ENCODE measurements at places on chromosomes 2 and 18.

DNA sequence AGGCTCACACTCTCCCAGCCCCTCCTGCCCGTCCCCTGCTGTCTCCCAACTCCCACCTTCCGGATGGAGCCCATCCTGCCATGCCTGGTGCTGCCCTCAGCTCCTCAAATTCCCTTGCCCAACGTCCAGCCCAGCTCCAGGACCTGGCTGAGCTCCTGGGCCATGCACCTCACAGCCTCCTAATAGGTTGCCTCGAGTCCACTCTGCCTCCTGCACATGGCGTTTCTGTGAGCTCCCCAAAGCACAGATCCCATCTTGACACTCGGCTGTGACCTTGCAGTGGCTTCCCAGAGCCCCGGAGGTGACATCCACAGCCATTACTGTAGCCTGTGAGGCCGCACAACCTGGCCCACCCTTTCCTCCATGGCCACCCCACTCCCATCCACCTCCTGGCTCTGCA, 191.9 kb upstream of the SALL3 start:
- DNase-seq: no peak

- DNase-seq: no peak
Measured at GRCh38 chr2:199668645-199669044, 182.3 kb downstream of the FTCDNL1 start.

GRCh38 chr2:218021536-218022071, 18.8 kb upstream of the TNS1 start:
- no peak for DNase-seq

- no peak for DNase-seq
Measured at GRCh38 chr2:207619764-207620203, 5.4 kb downstream of the METTL21A start.

- no peak for DNase-seq
Measured at GRCh38 chr2:148992448-148992847, 46.1 kb upstream of the LYPD6B start.

DNA sequence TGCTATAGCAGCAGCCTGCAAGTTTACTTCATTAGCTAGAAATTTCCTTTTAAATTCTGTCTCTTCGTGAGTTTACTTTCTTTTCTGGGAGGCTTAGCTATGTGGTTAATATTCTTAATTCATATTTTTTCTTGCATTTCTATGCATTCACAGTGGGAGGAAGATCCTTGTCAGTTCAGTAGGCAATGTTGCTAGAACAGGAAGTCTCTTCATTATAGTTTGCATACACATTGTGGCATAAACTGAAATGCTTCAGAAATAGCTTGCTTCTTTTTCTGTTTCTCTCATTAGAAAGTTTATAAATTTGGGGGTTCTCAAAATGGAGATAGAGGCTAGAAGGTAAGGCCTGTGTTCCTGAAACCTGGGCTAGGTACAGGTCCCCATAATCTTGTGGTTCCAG, 8.1 kb upstream of the ARHGAP15 start:
- no peak for DNase-seq

DNA sequence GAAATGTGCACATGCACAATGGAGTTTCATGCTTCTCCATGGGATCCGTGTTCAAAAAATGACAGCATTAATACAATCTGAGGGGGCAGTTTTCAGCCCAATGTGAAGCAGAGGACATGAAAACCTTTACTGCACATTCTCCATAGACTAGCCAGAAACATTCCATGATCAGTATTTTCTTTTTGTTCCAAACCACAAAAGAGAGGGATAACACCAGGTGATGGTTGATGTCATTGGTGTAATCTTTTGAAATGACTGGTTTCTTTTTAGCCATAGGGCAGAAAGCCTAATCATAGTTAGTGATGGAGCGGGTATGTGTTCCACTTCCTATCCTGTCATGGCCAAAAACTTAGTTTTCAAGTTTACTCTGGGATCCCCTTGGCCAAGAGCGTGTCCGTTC, 1.8 kb upstream of the KYNU start:
- no peak for DNase-seq

DNA sequence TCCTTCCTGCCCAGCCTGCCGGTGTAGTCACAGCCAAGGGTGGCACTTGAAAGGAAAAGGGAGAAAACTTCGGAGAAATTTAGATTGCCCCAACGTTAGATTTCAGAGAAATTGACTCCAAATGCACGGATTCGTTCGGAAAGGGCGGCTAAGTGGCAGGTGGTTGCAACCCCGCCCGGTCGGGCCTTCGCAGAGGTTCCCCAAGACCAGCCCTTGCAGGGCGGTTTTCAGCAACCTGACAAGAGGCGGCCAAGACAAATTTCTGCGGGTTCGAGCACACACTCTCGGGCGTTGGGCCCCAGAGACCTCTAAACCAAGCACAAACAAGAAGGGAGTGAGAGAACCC, 4.8 kb downstream of the ONECUT2 start:
- no peak for DNase-seq

GRCh38 chr2:27123302-27124150, at the start of gene ABHD1:
TSS of gene ABHD1 (plus strand) at chr2:27123815. CDS start at chr2:27123949, 134 bp downstream.
- no peak for DNase-seq

DNA sequence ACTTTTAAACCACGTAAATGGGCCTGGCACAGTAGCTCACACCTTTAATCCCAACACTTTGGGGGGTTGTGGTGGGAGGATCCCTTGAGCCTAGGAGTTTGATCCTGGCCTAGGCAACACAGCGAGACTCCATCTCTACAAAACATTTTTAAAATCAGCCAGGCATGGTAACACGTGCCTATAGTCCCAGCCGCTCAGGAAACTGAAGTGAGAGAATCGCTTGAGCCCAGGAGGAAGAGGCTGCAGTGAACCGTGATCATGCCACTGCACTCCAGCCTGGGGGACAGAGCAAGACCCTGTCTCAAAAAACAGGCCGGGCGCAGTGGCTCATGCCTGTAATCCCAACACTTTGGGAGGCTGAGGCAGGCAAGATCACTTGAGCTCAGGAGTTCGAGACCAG, 12.2 kb downstream of the ROCK1 start:
- no peak for DNase-seq

- no peak for DNase-seq
Measured at GRCh38 chr2:189441709-189442074, 418 bp downstream of the WDR75 start.

DNA sequence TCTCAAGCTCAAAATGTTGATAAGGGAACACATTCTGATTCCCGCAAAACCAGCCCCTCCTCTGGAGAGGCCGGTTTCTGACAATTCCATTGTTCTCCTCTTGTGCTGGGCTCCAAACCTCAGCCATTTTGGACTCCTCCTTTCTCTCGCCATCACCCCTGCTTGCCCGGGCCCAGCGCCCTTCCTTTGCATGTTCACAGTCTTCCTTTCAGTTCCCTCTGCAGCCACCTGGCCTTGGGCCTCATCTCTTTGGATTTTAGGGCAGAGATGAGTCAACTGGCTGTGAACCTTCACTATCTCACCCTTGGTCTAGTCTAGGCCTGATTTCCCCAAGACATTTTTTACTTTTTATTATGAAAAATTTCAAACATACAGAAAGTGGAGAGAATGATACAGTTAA, 155.9 kb upstream of the MAP3K20 start:
- no peak for DNase-seq

DNA sequence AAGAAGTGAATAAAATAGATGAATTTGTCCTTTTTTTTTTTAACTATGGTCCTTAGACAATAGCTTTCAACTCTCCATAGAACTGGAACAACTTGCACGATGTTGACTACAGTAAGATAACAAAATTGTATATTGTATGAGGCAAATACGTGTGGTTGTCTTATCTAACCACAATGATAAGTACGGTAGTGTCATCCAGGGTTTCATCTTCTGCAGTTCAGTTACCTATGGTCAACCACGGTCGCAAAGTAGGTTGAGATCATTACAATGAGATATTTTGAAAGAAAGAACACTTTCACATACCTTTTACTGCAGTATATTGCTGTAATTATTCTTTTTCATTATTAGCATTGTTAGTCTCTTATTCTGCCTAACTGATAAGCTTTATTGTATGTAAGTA, 295.2 kb downstream of the PARD3B start:
- no peak for DNase-seq

- DNase-seq: no peak
Measured at GRCh38 chr2:605674-606608, 71.3 kb downstream of the TMEM18 start.

GRCh38 chr18:48153613-48154481, 223.4 kb upstream of the SMAD2 start:
- DNase-seq: no peak

GRCh38 chr2:8418721-8419120, 263.1 kb upstream of the ID2 start:
- no peak for DNase-seq

GRCh38 chr18:13285874-13286273, 67.3 kb downstream of the LDLRAD4 start:
- DNase-seq: no peak

DNA sequence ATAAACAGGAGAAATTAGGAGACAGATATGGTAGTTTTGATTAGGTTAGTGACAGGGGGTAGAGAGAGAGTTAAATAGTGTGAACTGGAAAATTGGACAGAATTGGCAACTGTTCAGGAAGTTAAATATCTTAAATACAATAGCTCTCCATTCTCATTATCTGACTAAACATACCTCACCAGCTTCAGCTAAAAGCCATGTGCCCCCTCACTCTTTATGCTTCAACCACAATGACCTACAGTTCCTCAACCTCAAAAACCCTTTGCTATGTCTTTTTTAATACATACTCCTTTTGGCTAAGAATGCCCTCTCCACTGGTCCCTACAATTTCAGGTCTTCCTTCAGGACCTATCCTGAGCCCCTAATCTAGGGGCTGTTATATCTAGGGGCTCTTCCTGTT, 740.2 kb upstream of the ZEB2 start:
- DNase-seq: no peak

DNA sequence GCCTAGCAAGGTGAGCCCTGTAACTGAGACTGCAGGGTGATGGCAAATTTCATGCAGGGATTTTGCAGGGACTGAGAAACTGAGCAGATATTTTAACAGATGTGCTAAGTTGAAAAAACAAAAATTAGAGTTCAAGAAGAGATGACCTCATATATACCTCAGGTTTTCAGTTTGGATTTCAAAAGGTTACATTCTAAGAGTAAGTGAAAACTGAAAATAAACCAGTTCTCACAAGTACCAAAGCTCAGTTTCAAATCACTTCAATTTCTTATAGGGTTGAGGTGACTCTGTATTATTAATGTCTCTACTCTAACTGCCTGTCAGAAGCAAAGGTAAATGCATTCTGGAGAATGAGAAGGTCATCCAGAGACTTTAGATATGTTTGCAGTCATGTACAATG, 237.4 kb upstream of the VRK2 start:
- DNase-seq: no peak

DNA sequence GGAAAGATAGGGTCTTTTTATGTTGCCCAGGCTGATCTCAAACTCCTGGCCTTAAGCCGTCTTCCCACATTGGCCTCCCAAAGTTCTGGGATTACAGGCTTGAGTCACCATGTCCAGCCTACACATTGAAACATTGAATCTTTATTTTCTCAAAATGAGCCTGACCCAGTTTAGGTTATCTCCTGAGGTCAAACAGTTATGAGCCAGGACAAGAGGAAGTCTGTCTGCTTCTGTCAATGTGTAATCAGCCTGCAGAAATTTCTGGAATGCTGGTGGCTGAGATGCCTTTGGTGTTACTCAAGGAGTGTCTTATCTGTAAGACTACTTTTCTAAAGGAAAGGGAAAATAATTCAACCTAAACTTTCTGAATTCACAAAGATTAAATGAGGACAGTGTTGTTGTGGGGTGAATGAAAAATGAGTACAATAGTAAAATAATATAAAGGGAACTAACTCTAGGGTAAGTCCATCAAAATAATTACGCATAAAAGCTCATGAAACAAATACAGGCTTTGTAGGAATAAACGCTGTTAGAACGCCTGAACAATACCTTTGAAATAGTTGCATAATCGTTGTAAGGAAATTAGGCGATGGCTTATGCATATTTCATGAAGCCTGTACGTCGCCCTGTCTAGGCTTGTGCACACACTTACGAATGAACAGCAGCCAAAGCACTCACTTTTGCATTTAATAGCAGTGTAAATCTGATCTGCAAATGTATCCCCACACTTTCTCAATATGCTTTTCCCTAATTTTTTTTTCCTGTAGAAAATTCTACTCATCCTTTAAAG, 260.8 kb downstream of the RDH14 start:
- DNase-seq: no peak

DNA sequence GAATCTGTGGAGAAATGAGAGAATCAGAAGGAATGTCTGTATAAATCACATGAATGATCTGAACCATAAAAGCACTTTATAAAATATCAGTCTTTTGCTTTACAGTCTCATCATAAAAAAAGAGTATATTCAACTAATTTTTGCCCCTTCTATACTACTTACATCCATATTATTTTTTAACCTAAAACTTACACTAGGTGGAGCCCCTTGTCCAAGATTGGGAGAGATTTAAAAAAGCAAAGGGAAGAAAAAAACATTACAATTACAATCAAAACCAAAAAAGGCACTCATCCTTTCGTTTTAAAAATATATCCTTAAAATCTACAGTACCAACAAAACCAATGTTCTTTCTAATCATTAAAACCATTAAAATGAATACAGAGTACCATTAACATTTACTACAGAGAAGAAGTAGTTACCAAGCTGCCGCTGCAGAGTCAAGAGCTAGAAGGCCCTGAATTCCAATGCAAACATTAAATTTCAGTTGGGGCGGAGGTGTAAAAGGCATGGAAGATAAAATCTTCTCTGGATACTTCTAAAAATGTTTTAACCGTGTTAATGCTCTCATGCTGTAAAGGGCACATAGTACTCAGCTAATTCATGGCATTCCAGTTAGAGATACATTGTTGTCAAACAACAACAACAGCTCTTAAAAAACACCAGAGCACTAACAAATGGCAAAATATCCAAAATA, 56.7 kb upstream of the EPB41L3 start:
- peak; percentile 32 for DNase-seq

DNA sequence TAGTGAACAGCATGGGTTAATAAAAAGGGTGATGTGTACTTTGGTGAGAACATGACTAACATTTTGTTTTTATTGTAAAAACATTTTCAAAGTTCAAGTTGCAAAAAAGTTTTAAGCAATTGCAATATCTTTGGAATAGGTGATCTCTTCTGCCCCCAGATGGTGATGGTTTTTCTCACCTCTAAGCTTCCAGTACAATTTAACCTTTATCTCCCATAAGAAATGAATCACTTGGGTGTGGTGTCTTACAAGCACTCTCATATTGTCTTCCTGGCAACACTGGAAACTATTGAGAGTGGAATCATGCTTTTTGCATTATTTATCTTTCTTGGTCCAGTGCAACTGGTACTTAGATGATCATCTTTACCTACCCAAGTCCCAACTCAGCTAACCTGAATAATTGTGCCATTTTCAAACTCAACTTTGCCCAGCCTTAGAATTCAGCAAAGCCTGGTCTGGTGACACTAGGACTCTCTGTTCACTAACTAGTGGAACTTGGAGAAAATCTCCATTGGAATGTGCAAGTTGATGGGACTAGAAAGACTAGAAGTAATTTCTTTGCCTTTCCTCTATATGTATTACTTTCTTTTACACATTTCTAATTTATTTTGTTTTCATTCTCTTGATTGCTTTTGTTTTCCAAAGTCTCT, 964.7 kb upstream of the ZEB2 start:
- DNase-seq: no peak

- DNase-seq: no peak
Measured at GRCh38 chr2:24512404-24512803, 21.4 kb downstream of the NCOA1 start.

- no peak for DNase-seq
Measured at GRCh38 chr2:86566158-86566820, 3.0 kb upstream of the CHMP3 start.

- DNase-seq: no peak
Measured at GRCh38 chr2:8588831-8589191, 93.0 kb upstream of the ID2 start.

- DNase-seq: no peak
Measured at GRCh38 chr2:239250216-239251081, 150.4 kb downstream of the HDAC4 start.

- no peak for DNase-seq
Measured at GRCh38 chr2:42834161-42834560, 41.8 kb upstream of the HAAO start.

Data from SK-N-MC (cell line).